ENCODE measurements at places on chromosomes 5 and 9.

DNA sequence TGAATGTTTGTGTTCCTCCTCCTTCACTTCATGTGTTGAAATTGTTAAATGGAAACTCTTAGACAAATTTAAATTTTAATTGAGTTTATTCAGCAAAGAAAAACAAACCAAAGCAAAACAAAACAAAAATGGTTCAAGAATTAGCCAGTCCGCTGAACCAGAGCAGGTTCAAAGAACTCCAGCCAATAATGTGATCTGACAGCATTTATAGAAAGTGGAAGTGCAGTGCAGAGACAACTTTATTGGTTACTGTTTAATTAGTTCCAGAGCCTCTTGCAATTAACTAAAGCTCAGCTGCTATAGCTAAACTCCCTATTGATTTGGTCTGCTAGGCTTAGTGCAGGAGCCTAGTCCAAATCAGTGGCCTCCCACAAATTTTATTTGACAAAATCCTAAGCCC, 132.9 kb downstream of the RNF180 start:
- no peak for DNase-seq

GRCh38 chr5:28473531-28474107, 1435.2 kb upstream of the CDH9 start:
- DNase-seq = no peak

GRCh38 chr5:35363387-35363965, 133.2 kb upstream of the PRLR start:
- DNase-seq = no peak

DNA sequence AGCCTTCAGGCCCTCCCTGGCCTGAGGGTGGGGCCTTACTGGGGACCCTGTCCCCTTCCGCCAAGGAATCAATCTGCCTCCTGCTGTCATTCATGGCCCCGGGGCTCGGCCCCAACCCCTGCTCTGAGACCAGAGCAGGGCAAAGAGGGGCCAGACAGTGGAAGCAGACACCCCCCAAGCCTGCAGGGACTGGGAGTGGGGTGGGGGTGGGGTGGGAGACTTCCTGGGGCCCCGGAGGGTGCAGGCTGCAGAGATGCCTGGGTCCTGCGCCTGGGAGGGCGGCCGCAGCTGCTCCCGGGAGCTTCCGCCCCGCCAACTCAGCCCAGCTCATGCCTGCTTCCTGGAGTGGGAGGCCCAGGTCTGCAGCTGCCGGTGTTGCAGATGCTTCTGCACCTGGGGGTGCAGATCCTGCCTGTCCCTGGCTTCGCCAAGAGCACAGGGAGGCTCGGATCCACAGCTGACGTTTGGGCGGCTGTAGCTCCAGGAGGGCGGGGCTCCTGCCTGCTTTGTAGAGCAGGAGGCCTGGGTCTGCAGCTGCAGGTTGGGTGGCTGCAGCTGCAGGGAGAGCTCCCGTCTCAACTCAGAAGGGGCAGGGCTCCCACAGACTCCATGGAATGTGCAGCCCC, 6.2 kb downstream of the KIF4B start:
- DNase-seq = no peak

GRCh38 chr9:131072107-131072870, 24.0 kb upstream of the AIF1L start:
- DNase-seq = no peak

DNA sequence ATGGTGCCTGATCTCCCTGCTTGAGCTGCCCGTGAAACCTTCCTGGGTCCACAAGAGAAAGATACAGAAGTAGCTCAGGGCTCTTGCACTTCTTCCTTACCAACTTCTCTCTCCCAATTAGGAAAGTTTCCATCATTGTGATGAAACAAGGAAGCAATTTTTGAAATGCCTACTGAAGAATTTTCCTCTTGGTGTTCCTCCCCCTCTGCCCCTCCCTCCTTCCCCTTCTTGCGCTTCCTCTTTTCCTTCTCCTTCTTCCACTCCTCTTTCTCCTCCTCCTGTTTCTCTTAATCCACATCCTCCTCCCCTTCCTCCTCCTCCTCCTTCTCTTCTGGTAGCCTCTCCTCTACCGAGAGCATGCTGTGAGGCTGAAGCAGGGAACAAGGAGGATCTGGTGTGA, 36.3 kb upstream of the OTULINL start:
- DNase-seq = no peak

GRCh38 chr5:1851290-1851934, 31.3 kb downstream of the IRX4 start:
- no peak for DNase-seq

DNA sequence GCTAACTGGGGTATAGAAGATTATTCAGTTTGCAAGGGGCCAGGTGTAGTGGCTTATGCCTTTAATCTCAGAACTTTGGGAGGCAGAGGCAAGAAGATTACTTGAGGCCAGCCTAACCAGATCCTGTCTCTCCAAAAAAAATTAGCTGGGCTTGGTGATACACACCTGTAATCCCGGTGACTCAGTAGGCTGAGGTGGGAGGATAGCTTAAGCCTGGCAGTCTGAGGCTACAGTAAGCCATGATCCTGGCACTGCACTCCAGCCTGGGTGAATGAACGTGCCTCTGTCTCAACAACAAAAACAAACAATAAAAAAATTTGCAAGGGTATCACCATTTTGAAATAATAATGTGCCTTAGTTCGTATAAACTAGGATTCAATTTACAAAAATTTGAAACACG, 51.3 kb downstream of the BAAT start:
- no peak for DNase-seq

DNA sequence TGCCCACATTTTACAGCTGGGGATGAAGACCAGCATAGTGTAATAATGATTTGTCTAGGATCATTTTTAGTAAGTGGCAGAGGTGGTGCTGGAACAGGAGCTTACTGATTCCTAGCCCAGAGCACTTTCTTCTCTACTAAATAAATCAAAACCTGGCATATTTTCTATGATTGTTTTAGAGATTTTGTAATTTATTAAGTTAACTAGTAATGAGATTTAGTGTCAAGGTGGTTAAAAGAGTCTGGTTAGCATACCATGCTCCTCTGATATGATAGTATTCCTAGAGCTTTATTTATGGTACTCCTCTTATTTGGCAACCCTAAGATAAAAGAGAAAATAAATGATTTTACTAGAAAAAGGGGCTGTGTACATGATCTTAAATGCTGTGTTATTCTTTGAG, 604.0 kb downstream of the ISL1 start:
- DNase-seq = no peak

- DNase-seq = no peak
These were observed 18.8 kb downstream of the PTAR1 start for GRCh38 chr9:69740872-69741505.

- DNase-seq = peak; percentile 97
These were observed 98.9 kb downstream of the EFNA5 start for GRCh38 chr5:107571621-107572536.

GRCh38 chr5:180424094-180424493, 70.1 kb upstream of the CNOT6 start:
- no peak for DNase-seq

DNA sequence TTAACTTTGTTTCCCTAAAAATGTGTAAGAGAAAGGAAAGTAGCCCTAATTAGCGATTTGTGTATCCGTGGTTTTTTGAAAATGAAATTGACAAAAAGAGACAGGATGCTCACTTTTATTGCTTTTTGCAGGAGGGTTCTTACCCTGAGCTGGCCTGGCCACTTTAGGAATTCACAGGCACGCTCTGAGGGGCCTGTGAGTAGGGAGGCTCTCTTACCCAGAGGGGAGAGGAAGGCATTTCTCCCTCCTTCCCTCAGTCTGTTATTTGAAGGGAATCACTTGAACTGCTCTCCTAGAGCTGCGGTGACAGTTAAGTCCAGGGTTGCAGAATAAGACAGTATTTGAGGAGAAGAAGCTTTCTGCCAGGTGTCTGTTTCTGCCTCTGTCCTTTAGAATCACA, 16.7 kb downstream of the PIK3R1 start:
- DNase-seq = no peak

- DNase-seq = no peak
These were observed 71.0 kb upstream of the SEMA6A start for GRCh38 chr5:116645627-116646026.

DNA sequence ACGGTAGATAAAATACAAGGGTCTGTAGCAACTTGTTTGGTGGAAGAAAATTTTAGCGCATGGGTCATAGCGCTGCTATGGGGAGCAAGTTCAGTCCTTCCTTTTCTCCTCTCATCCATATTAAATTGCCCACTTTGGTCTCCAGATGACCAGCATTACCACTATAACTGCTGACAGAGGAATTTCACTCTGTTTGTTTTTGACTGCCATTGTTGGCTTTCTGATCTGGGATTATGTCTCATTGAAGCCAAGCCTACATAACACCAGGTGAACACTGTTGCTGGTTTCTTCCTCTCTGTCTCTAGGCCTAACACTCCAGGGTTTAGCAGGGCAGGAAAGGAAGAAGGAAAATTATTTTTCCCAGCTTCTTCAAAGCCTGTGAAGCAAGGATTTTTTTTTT, 6.6 kb upstream of the SUB1 start:
- DNase-seq = no peak

- no peak for DNase-seq
These were observed 1.3 kb upstream of the SH3PXD2B start for GRCh38 chr5:172455511-172456061.

DNA sequence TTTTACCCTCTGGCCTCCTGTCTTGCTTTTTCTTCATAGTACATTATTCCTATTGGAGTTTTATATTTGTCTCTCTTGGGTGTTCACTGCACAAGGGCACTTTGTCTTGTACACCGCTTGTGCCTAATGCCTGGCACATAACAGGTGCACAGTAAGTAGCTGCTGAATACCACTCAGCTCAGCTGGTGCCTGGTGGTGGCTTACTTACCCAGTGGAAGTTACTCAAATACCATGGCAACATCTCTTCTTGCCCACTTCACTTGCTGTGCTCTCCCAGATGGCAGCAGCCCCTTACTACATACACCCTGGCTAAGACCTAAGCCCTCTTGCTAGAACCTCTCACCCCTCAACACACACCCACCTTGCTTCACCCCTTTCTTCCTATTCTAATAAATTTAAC, 11.3 kb upstream of the SKP1 start:
- DNase-seq = no peak

GRCh38 chr9:111298731-111299598, 31.1 kb downstream of the OR2K2 start:
- no peak for DNase-seq

DNA sequence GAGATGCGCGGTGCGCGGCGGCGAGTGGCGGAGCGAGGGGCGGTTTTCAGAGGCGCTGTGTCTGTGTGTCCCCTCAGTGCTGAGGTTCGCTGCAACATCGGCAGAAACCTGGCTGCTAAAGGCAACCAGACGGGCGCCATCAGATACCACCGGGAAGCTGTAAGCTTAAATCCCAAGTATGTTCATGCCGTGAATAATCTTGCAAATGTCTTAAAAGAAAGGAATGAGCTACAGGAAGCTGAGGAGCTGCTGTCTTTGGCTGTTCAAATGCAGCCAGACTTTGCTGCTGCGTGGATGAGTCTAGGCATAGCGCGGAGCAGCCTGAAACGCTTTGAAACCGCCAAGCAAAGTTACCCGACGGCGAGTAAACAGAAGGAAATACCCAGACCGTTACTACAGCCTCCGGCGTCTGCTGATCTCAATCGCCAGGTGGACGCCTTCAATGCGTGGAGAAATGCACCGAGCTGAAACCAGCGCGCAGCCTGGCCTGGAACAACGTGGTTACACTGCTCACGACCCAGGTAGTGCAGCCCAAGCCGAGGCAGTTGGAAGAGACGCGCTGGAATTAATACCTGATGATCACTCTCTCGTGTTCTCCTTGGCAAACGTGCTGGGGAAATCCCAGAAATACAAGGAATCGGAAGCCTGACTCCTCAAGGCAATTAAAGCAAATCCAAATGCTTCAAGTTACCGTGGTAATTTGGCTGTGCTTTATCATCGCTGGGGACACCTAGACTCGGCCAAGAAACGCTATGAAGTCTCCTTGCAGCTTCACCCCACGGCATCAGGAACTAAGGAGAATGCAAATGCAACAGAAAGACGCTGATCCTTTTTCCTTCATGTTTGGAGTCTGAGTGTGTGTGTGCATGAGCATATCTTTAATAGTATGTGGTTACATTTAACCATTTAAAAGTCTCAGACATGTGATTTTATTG, 15.9 kb downstream of the OR2V1 start:
- peak; percentile 51 for DNase-seq

- DNase-seq = no peak
These were observed 10.2 kb upstream of the ANKH start for GRCh38 chr5:14881826-14882225.

GRCh38 chr9:87667164-87667738, 58.7 kb upstream of the CTSL start:
- no peak for DNase-seq

- no peak for DNase-seq
These were observed 50.7 kb upstream of the C6 start for GRCh38 chr5:41264019-41264418.

DNA sequence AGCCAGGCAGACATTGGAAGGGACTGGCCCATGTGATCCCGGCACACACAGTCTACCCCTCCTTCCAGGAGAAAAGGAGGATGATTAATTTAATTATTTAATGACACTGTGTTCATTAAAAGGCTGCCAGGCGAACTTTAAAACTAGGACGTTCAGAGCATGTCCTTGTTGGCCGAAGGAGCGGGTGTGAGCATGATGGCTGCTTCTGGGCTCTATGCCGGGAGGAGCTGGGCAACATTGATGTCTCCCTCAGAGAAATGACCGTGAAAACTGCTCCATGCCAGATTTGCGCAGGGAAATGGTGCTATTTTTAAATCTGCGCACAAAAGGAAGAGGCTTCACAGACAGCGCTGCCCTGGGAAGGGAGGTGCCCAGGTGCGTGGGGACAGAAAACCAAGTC, 284.9 kb upstream of the IRX4 start:
- no peak for DNase-seq

- no peak for DNase-seq
These were observed 42.8 kb downstream of the RASGEF1C start for GRCh38 chr5:180166176-180166575.

DNA sequence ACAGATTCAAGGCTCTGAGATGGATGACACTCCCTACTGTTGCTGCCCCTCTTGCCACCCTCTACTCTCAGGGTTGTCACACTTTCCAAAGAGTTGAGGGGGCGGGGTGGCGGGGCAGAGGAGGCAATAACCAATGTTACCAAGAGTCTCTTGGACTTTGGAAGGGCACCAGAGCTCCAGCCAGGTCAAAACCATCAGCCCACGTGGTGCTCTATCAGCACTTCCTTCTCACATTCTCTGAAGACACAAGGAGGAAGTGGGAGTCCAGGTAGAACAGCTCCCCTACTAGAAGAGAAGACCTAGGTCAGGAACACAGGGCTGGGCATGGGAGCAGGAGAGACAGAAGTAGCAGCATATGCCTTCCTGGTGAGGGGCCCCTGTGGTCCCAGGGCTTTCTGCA, 33.0 kb upstream of the PIK3R1 start:
- DNase-seq = no peak

DNA sequence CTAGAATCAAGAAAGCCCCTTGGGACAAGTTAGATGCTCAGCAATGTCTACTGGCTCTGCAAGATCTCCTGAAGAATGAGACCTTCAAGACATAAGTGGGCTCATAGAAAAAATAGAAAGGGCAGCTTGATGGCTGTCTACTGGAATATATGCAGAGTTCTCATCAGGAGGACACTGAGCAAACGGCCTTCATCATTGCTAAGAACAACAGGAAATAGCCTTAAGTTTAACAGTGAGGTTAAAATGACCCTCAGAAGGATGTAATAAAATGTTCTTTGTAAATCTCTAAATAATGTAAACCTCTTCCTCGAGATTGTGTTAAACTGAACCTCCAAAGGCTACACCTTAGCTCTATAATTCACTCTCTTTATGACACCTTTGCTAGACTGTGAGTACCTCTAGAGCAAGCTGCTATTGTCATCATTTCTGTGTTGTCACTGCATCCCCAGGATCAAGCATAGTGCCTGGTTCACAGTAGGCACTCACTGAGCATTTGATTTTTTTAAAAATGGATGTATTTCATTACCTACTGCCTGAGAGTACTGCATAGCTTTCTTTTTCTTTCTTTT, 22.2 kb upstream of the LHFPL2 start:
- DNase-seq = no peak

Measured in activated CD8-positive, alpha-beta memory T cell treated with anti-CD3 and anti-CD28 coated beads, Interleukin-2, amount 50 U/mL, for 48 hours (primary cell).